Glutamatergic neuron (in vitro differentiated cells): ENCODE measurements at places on chromosomes 5 and 9. TPM values are rescaled to one million over a fixed set of nuclear protein-coding genes. Genes with fewer than 3 reads are reported as not detected.

DNA sequence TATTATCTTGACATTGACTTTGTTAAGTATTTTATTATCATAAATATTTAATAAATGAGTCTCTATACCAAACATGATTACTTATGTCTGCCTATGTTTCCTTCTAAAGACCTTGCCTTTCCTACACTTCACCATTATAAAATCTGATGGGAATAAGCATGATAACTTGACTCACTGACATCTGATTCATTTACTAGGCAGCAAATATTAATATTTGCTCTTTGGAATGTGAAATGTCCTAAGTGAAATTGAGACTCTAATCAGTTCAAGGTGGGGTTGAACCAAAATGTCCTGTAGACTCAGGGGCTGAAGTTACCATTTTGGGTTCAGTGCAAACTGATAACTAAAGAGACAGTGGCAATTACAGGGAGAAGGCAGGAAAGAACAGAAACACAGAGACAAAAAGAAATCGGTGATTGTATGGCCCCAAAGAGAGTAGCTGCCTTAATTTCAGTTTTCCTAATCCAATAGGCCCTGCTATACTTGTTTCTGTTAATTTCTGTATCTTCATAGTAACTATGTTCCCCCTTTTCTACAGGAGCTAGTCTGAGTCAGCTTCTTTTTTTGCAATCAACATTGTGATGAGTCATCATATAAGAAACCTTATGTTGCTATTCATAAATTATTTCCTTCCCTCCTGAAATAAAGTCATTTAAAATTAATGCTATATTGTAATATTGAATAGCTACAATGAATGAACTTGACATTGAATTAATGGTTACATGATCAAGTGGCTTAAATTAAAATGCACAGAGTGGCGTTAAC is 296.8 kb downstream of the PDE4D start:
- DNase-seq, result no peak

DNA sequence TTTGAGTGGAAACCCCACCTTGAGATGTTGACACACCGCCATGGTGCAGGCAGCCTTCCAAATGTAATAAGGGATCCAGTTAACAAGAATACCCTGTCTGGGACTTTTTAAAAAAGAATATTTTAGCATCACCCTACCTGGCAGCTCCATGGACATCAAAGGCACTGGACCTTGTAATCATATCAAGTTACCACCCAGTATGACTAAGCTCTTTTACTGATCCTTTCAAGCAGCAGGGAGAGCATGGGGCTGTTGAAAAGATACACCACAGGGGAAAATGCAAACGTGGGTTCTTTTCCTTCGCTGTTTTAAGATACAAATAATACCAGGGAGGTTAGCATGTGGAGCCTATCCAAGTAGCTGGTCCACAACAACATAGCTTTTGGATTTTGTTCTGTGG is 211.2 kb downstream of the SAXO1 start:
- DNase-seq, result no peak

DNA sequence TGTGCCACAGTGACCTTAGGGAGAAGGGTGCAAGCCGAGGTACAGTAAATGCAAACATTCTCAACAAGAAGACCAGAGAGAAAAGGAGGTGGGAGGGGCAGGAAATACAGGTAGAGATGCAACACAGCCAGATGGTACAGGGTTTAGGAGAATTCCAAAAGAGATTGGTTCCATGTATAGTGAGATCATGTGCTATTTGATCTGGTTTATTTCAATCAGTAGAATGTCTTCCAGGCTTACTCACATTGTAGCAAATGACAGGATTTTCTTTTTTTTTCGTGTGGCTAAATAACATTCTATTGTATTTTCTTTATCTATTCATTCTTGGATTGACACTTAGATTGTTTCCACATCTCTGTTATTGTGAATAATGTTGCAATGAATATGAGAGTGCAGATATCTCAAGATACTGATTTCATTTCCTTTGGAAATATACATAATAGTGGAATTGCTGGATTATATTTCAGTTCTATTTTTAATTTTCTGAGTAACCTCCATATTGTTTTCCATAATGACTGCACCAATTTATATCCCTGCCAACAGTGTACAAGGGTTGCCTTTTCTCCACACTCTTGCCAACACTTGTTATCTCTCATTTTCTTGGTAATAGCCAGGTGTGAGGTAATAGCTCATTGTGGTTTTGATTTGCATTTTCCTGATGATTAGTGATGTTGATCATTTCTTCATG is 107.8 kb upstream of the GAS1 start:
- no peak for DNase-seq

DNA sequence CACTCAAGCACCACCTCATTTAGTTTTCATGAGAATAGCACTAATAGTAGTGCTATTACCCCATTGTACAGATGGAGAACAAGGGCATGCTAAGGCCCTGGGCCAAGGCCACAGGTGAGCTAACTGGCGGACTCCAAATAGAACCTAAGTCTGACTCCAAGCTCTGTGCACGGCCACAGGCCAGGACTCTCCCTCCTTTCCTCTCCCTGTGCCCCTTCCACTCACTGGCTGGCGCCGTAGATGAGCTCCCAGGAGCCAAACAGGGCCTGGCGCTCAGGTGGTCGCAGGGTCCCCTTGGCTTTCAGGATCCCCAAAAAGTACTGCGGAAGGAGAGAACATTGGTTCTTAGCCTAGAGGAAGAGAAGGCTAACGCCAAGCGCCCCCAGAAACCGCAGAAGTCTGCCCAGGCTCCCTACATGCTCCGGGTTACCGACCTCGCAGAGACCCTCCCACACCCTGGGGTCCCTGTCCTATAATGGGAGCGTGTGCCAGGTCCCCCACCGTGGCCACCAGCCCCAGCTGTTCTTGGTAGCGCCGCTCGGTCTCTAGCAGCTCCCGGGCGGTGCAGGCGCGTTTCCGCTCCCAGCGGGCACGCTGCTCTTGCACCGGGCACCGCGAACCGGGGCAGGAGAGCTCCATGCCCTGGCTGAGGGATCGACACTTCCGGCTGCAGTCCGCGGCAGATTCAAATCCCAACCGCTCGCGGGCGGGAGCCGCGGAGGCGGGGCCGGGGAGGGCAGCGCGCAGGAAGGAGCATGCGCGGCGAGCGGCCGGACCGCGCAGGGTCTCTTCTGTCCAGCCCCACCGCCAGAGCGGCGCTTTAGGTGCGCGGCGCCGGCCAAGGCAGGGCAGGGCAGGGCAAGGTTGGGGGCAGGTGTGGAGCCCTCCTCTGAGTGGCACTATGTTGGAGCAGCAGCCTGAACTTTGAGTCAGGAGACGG is at the start of gene ARHGEF39:
Gene ARHGEF39 (minus strand): TSS at position 665 of the 940 bp plus-strand sequence. CDS start 26 bp downstream, at position 639.
- DNase-seq, result peak; percentile 91

DNA sequence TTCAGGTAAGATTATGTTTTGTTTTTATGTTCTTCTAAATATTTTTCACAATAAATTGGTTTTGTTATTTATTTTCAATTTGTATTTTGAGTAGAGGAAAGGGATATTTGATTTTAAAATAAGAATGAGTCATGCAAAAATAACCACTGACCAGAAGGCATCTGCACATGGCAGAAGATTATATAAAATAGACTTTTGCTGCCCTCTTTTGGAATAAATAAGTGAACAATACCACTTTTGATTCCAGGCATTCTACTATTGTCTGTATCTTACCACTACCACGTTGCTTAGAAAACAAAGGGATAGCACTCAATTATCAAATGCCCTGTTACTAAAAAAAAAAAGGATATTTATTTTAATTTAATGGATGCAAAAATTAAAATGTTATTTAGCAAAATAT is 227.3 kb upstream of the ITGA1 start:
- no peak for DNase-seq

DNA sequence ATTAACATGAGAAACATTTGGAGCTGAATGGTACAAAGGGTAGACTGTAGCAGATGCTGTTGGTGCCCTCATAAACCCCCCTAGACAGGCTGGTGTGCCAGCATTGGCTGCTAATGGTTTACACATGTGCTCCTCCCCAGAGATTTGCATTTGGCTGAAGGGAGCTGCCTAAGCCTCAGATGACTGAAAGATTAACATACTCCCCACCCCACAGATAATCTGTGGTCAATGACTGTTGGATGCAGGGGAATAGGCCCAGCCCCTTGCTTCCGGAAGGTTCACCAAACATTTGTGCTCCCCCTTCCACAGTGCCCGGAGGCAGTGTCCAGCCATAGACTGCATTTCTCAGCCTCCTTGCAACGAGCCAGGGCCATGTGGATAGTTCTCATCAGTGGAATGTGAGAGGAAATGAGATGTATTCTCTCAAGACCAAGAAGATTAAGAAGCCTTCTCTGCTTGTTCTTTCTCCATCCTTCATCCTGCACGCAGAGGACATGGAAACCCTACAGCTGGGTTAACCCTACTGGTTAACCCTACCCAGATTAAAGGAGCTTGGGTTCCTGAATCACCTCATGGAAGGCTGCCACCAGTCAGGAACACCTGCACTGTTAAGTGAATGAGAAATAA is 79.6 kb downstream of the PHAX start:
- no peak for DNase-seq

DNA sequence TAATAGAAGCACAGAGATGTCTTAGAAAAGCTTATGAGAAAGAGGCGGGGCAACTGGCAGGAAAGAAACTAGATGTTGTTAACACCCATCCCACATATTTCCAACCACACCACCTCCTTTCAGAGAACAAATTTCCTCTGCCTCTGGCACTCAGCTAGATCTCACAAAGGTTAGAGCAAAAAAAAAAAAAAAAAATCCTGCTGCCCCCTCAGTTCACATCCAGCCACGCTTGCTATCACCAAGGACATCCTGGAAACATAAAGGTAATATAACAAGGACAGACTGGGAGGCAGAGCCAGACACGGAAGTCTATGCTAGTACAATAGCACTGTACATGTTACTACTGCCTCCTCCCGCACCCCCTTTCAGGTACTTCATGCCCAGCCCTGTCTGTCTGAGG is 238.0 kb upstream of the PTGER4 start:
- no peak for DNase-seq

DNA sequence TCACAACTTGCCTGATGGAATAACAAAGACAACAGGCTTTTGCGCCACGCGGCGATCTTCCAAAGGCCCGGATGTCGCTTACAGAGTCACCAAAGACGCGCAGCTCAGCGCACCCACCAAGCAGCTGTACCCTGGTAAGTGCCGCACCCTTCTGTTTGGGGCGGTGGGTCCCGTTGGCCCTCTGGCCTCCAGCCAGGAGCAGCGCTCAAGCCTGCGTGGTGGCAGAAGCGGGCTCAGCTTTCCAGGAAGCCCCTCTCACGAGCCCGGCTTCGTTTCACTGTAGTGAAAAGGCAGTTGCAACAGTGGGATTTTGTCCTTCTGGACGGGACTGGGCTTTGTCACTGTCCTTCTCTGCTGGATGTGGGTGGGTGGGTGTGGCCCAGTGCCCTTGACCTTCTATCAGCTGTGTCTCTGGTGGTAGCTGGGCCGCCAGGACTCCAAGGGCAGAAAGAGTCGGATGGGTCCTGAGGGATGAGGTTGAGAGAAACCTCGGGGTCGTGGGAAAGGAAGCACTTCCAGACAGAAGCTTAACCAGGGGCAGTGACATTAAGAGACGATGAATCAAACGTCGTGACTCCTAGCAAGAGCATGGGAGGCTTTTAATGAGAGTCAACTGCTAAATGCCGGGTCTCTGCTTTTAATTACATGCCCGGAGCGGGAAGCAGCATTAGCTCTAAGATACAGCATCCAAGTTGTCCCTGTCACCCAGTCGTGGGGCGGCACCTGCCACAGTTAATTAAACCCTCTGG is 49.5 kb downstream of the COL5A1 start:
- DNase-seq, result peak; percentile 12

GRCh38 chr5:99061711-99062110 is 132.9 kb upstream of the CHD1 start:
- no peak for DNase-seq

DNA sequence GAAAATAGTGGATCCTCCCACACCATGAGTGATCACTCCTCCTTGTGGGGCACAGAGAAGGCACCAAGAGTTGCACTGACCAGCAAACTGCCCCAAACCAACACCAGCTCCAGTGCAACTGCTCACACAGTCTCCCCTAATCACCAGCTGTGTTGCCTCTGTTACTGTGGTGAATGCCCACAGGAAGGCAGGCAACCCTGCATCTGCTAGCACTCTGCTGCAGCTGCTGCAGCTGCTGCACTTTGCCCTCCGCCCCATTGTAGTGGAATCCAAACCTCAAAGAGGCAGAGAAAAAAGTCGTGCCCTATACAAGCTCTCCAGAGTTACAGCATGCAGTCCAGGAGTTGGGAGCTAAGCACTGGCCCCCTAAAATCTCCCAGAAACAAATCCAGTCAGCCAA is 339.6 kb downstream of the TRIM36 start:
- DNase-seq, result no peak

DNA sequence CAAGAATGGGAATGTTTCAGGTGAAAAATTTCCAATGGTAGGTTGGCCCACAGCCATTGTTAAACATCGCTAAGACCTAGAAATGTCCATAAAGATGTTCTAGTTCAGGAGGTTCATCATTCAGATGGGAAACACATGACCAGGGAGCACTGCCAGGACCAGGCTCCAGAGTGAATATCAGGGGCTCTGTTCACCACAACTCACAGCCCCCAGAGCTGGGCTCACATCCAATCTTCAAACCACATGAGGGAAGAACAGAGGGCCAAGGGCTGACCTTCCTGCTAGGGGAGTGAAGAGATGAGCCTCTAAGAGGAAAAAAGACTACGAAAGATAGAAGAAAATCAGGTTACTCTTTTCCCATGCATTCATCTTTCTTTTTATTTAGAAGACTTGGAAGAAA is 205.8 kb downstream of the SEMA5A start:
- no peak for DNase-seq

DNA sequence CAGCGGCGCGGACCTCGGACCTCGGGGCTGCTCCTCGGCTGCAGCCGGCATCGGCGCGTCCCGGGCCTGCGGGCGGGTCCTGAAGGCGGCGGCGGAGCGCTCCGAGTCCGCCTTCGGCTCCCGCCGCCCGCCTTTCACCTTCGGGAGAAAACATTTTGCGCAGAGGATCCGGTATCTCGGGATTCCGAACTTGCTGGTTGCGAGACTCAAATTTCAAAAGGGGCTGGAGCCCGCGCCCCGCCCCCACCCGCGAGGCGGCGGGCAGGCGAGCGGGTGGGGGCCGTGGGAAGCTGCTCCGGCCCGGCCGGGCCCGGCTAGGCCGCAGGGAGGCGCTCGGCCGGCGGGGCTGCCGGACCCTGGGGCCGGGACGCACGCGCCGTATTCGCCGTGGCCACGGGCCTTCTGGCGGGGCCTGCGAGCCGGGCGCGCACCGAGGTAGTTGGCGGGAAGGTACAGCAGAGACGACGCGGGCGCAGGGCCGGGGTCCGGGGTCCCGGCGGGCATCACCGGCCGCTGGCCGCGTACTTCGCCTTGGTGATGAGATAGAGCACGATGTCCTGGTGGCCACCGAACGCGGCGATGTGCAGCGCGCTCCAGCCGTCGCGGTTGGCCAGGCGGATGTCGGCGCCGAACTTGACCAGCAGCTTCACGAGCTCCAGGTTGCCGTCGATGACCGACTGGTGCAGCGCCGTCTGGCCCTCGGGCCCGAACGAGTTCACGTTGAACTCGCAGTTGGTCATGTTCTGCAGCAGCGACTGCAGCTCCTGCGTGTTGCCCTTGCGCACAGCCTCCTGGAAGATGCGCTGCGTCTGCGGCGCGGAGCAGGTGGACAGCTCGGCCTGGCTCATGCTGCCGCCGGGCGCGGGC is 757 bp downstream of the NRARP start:
- DNase-seq, result peak; percentile 74

- DNase-seq, result no peak
Observed at GRCh38 chr9:37840560-37841194, 40.1 kb downstream of the DCAF10 start.

GRCh38 chr5:119740225-119740624 is 110.9 kb downstream of the FAM170A start:
- DNase-seq, result no peak

RNF208 gene
- 24.8 TPM for total RNA-seq

TAS2R1 gene
- total RNA-seq, result not detected

MEIKIN gene
- not detected for total RNA-seq

ZBTB26 gene
- 10.2 TPM for total RNA-seq

MZB1 gene
- total RNA-seq, result not detected

S1PR3 gene
- 2.9 TPM for total RNA-seq

IFNA14 gene
- total RNA-seq, result not detected
